ENCODE measurements at places on chromosomes 7 and 10.
A peak's percentile ranks its signal among the peaks of the same experiment; 100 is the strongest.

DNA sequence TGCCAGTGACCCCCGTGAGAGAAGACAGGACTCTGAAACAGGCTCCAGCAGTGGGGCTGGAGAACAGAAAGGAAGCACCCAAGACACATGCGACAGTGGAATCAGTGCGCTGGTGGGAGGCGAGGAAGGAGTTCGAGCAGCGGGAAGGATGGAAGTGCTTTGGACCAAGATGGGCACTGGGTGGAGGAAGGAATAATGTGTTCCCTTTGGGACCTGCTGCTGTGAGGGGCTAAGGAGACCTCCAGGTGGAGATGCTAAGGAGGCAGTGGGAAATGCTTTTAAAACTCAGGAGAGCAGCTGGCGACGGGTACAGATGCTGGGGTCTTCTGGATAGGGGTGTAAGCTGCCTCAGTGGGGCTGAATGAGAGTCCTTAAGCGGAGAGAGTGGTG, 109.7 kb upstream of the ANLN start:
- DNase-seq = peak; percentile 33

DNA sequence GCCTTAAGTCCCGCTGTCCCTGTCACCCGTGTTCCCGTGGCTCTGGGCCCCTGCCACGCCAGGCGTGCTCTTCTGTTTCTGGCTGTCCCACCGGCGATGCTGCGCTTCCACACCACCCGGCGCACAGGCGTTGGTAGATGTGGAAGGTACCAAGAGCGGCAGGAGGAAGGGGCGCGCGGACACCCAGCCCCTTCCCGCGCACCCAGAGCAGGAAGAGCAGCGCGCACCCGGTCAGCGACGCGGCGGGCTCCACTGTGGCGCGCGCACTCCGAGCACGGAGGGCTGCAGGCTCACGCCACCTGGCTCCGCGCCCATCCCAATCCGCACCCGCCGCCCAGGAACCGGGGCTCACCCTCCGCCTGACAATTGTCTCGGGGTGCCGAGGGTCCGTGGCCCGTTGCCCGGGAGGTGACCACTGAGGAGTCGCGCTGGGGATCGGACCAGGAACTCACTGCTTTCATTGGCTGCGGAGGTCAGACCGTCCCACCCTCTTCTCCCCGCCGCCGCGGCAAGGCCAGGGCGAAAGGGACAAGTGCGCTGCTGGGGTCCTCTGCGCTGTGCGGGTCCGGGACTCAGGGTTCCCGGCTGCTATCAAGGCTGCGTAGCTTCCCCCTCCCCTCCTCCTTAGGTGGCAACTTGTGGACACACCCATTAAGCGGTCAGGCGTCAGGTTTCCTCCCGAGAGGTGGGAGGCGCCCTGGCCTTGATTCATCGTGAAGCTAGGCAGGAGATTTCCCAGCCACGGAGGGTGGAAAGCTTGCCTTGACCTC, 121.6 kb upstream of the ZNF92 start:
- no peak for DNase-seq

GRCh38 chr10:110618230-110618610, 25.9 kb upstream of the RBM20 start:
- DNase-seq = no peak

DNA sequence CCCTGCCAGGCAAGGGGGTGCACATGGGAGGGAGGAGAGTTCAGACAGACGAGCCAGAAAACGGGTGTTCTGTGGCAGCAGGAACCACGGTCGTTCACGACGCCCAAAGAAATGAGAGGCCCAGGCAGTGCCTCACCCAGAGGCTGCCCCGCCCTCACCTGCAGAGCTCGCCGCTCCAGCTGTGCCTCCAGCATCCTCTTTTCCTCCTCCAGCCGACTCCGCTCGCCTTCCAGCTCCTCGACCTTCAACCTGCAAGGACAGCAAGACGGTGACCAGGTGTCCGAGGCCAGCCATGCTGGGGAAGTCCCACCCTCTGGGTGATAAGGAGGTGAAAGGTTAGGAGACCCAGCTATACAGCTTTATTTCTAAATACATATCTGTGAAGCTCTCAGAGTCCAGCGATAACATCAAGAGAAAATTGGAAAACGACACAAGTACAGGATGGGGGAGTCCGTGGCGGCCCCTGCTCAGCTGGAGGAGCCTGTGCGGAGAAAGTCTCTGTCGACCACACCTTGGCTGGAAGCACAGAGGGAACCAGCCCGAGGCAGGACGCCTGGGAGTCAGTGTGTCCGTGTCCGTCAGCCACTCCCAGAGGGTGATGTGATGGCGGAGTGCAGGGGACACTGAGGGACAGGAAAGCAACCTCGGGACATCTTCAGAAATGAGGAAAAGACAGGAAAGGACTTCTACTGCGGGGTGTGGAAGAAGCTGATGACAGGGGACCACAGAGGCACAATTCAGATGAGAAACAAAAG, 275.1 kb downstream of the MAD1L1 start:
- DNase-seq = no peak

Measured in tibial artery (tissue), 4 donors.